ENCODE measurements at places on chromosomes 13 and 19.

- no peak for DNase-seq
Observed at GRCh38 chr19:926589-927350, 935 bp downstream of the ARID3A start.

DNA sequence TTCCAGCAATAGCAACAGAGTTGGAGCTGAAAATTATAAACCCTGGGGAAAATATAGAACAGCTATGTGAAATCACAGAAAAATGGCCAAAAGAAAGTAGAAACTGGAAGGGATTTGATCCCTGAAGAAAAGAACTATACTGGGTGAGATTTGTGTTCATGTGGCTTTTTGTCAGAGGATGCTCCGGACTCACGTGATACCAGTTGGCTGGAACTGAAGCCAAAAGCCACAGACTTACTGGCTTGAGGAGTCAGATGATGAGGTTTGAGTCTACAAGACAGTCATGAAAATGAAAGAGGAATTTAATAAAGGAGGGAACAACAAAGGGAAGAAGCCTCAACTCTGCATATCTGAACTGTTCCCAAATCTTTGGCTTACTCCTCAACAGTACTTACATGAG lies 427.1 kb downstream of the GPC5 start:
- DNase-seq: no peak

- no peak for DNase-seq
Observed at GRCh38 chr19:3684054-3684816, 16.0 kb downstream of the PIP5K1C start.

- no peak for DNase-seq
Observed at GRCh38 chr19:38848299-38849146, 1.3 kb downstream of the HNRNPL start.

DNA sequence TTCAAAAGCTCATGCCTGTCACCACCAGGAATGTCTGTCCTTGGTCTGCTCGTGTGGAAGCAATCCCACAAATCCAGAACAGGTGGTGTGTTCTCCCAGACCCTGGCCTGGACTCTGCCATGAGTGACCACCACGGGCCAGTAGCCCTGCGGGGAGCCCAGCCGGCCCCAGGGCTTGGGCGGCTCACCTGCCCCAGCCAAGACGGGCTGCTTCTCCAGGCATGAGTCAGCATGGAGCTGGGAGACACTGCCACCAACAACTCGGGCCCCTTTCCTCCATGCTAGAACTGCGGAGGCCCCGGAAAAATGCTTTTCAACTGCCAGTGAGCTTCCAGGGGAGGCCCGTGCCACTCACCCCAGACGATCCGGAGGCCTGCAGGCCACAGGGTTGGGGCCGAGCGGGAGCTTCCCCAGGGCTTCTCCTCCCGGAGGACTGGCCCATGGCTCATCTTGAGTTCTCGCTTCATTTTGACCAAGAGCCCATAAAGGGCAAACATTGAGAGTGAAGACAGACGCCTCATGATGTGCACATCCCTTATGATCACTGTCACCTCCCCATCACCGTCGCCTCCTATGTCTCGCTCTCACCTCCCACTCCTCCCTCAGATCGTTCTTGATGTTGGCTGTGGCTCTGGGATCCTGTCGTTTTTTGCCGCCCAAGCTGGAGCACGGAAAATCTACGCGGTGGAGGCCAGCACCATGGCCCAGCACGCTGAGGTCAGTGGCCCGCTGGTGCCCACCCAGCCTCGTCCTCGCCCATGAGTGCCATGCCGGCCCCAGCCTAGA lies 16.7 kb downstream of the YIPF2 start:
- DNase-seq: no peak

DNA sequence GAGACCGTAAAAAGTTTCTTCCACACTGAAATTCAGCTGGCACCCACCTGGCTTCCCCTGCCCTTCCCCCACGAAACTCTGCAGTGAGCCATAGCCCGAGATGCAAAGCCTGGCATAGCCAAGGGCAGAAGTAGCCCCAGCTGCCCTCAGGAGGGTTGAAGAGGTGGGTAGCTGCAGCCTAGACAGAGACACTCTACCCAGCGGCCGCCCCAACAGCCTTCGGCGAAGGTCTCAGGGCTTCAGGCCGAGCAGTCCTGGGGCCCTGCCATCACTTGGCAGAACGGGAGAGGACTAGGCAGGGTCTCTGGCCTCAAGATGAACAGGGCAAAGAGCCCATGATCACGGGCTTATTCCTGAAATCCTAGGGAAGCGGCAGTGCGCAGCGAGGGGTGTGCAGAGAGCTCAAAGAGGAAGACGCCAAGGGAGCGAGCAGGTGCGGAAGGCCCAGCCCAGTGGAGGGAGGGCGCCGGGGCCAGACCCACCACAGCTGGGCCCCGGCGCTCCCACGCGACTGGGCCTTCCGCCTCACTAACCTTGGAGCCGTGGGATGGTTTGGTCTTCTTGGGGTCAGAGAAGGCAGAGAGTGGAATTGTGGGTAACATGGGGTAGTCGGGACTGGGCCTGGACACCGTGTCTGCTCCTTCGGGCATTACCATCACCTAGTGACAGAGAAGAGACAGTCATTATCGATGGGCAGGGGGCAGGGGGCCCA lies 53.2 kb downstream of the MLLT1 start:
- DNase-seq: no peak
